Stimulated activated CD4-positive, alpha-beta T cell treated with anti-CD3 and anti-CD28 coated beads, Interleukin-4, amount 100 ng/mL, for 4 hours (primary cell): ENCODE measurements at places on chromosomes 5 and 9.

DNA sequence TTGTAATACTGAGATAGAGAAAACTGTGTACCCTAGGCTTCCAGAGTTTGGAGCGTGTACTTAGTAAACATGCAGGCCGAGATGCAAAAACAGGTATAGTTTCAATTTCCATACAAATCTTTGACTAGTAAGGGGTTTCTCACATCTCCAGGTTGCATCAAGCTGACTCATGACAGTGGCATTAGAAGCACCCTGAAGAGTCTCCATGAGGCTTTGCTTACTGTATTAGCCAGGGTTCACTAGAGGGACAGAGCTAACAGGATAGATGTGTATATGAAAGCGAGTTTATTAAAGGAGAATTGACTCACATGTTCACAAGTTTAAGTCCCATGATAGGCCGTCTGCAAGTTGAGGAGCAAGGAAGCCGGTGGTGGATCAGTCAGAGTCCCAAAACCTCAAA, 275.3 kb upstream of the CDH6 start:
- no peak for DNase-seq

- no peak for DNase-seq
Observed at GRCh38 chr5:33894566-33894965, 2.8 kb upstream of the ADAMTS12 start.

DNA sequence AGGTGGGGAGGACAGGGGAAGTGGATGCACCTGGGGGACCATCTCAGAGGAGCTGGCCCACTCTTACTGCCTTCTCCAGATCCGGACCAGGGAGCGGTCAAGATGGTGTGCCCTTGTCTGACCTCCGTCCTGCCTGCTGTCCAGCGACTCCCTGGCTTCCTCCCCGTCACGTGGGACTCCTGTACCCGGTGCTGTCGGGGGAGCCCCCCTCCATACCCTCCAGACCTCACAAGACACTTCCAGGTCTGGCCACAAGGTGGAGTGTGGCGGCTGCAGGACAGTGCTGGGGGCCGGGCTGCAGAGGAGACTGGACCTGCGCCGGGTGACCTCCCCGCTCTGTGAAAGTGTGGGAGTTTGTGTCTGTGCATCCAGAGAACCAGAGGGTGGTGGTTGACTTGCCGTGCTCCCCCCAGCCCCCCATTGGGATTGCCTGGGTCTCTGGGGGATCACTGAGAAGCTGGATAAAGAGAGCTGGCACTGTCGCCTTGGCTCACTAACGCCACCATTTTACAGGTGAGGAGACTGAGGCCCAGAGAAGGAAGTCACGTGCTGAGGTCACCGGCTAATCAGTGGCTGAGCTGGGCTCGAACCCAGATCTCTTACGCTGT, 1.9 kb upstream of the CRB2 start:
- DNase-seq = peak; percentile 27

- DNase-seq = no peak
Observed at GRCh38 chr5:45093377-45093776, 284.6 kb downstream of the MRPS30 start.

GRCh38 chr9:123929177-123929869, 603 bp downstream of the DENND1A start:
- peak; percentile 36 for DNase-seq

GRCh38 chr9:109328978-109329637, 8.2 kb upstream of the EPB41L4B start:
- no peak for DNase-seq

GRCh38 chr9:80951675-80952074, 737.7 kb downstream of the TLE1 start:
- DNase-seq = no peak

GRCh38 chr9:121508415-121508814, 8.8 kb upstream of the GGTA1 start:
- no peak for DNase-seq
